Activated CD4-positive, alpha-beta T cell treated with anti-CD3 and anti-CD28 coated beads for 24 hours (primary cell): ENCODE measurements at places on chromosomes 13 and 19.

DNA sequence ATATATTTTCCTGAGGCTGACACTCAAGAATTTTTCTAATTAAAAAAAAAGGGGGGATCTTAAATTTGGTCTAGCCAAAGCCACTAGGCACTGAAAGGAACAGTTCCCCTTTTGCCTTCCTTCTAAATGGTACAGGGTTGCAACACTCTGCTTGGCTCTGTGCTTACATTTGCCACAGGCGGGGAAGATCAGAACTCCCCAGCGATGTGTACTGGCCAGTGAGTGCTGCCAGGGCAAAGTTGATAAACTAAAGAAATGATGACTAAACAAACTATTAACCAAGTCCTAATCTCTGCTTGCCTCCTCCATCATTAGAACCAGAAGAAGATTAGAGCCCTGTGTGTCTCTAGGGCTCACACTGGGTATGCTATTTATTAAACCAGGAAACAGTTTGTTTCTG is 75.3 kb upstream of the SCEL start:
- no peak for DNase-seq

GRCh38 chr13:83057119-83057518 is 825.2 kb downstream of the SLITRK1 start:
- DNase-seq, result no peak

- no peak for DNase-seq
Observed at GRCh38 chr19:46076031-46076880, 35.5 kb upstream of the IGFL4 start.

DNA sequence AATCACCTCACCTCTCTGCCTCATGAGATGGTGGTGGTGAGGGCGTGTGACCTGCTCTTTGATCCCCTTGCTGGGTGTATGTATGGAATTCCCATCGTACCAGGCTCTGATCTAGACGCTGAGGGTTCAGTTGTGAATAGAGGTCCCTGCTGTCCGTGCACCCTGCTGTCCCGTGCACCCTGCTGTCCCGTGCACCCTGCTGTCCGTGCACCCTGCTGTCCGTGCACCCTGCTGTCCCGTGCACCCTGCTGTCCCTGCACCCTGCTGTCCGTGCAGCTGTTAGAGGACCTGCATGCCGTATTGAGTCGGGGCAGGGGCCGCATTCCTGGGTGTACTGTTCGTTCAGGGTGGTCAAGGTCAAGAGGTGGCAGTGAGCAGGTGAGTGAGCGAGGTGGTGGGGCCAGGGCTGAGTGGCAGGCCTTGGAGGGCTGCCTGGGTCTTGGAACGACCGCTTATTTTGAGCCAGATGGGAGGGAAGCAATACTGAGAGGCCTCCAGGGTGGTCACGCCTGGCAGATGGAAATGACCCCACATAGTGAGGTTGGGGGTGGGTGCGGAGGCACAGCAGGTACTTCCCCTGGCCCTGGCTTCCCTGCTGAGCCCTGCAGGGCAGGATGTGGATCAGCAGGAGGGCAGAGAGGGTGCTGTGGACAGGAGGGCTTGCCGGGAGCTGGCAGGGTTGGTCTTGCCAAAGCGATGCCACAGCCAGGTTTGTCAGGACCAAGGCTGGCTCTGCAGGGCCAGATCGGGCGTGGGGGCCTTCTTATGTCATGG is 4.6 kb upstream of the EPN1 start:
- no peak for DNase-seq

- no peak for DNase-seq
Observed at GRCh38 chr19:18174983-18175382, 1.4 kb downstream of the IFI30 start.

DNA sequence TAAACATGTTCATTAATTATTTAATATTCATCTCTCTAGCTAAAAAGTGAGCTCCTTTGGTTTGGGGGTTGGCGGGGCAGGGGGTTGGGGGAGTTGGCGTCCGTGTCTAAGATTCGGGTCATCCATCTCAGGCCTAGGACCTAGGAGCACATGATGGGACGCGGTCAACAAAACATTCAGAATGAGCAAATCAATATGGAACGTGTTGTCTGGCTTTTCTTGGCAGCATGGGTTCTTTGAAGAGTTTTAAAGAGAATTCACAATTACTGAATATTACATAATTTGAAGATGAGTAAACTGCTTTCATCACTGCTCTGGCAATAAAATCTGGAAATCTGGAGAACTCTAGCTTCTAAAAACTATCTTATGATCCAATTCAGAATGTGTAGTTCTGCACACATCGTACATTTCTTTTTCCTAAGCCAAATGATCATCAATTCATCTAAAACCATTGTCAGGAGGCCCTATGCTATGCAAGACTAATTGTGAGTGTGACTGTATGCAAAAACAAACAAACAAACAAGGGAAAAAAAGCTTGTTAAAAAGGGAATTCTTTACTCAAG is 5.4 kb upstream of the ARGLU1 start:
- no peak for DNase-seq

DNA sequence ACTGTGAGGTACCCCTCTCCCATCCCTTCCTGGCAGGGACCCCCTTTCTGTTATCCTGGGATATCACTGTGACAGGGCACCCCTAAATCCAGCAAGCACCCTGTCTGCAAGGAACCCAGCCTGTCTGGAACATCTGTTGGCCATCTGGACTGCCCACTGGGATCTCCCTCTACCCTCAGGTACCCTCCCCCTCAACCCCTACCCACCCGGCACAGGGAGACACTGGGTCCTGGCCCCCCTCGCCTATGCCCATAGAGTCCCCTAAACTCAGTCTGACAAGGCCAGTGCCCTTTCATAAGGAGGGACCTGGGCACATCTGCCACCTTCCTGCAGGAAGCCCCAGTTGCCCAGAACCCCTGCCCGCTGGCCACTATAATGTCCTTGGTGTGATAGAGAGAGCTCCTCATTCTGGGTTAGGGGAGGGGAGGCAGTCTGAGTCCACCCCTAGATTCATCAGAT is 2.8 kb upstream of the SLC27A5 start:
- no peak for DNase-seq

- DNase-seq, result no peak
Observed at GRCh38 chr19:18735324-18735723, 51.8 kb downstream of the CRTC1 start.

DNA sequence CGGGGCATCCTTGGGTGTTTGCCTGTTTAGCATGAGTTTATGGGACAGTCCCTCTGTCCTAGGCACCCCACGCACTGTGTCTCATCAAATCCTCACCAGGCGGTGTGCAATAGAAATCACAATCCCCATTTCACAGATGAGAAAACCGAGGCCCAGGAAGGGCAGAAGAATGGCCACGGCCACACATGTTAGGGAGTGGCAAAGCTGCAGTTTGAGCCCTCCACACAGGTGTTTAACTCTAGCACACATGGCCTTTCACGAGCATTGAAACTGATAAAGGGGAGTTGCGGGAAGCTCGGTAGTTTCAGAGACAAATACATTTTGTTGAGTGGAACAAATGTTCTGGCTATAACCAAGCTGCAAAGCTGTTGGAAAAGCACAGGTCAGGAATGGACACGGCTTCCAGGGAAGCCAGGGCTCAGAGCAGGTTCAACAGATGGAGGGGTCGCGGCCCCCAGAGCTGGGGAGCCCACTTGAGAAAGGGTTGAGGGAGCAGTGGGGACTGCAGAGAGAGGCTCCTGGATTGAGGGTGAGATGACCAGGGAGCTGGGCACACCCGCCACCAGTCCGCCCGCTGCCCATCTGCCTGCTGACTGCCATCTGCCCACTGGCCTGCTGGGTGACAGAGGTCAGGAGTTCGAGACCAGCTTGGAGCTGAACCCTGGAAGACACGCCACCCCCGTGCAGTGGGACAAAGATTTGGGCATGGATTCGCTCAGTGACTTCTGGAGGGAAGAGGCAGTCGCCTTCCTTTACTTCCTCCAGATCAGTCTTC is 154.7 kb downstream of the URI1 start:
- DNase-seq, result no peak

DNA sequence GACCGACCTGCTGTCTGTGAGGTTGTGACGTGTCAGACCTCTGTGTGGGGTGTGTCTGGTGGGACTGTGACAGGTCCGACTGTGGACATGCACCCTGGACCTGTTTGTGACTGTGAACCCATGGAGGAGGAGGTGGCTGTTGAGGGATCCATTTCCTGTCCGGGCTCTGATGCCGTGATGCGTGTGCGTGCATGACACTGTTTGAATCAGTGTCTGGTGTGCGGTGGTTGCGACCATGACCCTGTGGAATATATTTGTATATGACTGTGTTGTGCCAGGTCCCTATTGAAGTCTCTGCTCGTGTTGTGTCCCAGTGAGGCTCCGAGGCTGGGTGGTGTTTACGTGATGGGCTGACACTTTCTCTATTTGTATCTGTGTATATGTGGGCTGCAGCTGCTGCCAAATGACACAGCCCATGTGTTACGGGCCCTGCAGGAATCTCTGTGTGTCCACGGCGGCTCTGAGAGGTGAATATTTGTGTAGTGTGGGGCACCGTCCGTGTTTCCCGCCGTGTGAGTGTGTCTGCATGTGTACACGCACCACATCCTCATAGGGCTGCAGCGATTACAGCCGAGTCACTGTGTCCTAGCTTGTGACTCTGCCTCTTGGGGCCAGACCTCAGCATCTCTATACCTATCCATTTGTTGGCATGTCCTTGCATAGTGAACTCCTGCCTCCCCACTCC is 18.3 kb downstream of the CCDC97 start:
- DNase-seq, result no peak

- peak; percentile 3 for DNase-seq
Observed at GRCh38 chr19:47848823-47849473, 10.1 kb upstream of the TPRX2 start.

GRCh38 chr13:49319551-49319950 is 71.8 kb downstream of the CDADC1 start:
- DNase-seq, result no peak

- no peak for DNase-seq
Observed at GRCh38 chr13:89455741-89456140, 1784.6 kb downstream of the SLITRK5 start.

DNA sequence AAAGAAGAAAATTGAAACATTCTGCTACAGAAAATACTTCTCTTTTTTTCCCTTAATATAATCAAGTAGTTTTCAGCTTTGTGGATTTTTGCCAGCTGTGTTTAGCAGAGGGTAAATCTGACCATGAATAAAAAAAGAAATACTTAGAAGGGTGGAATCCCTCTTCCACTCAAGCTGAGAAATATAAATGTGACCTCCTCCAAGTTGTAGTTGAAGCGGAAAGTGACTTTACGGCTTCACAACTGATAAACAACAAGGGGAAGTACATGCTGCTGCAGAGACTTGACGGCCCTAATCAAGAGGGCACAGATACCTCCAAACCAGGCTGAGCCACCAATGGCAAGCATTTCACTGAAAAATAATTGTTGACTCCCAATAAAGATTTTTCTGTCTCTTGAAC is 785.0 kb downstream of the SLITRK5 start:
- DNase-seq, result no peak

DNA sequence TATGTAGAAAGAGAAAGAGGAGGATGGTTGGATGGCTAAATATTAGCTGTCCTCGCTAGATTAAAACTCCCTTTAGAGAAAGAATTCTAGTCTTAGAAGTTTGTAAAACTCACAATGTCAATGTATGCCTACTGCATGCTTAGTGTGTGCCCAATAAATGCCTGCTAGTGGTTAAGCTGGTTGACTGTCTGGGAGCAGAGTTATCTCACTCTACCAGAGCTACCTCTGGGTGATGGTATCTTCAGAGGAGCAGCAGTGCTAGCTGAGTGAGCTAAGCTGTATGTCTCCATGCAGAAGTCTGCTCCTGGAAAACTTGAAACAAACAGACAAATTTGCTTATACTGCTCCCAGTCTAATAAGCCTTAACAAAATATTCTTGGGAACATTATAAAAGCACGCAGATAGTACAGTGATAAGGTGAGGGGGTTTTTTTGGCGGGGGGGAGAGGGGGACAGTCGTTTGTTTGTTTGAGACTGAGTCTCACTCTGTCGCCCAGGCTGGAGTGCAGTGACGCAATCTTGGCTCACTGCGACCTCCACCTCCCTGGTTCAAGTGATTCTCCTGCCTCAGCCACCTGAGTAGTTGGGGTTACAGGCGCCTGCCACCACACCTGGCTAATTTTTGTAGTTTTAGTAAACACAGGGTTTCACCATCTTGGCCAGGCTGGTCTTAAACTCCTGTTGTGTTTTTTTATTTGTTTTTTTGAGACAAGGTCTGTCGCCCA is 202.8 kb upstream of the TSC22D1 start:
- DNase-seq, result no peak

DNA sequence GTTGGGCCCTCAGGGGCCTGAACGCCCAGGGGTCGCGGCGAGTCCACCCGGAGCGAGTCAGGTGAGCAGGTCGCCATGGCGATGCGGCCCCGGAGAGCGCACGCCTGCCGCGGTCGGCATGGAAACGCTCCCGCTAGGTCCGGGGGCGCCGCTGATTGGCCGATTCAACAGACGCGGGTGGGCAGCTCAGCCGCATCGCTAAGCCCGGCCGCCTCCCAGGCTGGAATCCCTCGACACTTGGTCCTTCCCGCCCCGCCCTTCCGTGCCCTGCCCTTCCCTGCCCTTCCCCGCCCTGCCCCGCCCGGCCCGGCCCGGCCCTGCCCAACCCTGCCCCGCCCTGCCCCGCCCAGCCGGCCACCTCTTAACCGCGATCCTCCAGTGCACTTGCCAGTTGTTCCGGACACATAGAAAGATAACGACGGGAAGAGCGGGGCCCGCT is at the start of gene CCNA1:
Gene CCNA1 (plus strand): TSS at position 390 of the 439 bp plus-strand sequence. CDS start 562 bp downstream, outside the sequence.
- peak; percentile 9 for DNase-seq

- DNase-seq, result no peak
Observed at GRCh38 chr19:54418030-54418929, 3.0 kb downstream of the TTYH1 start.

- DNase-seq, result no peak
Observed at GRCh38 chr13:49549289-49549688, 36.1 kb downstream of the RCBTB1 start.

DNA sequence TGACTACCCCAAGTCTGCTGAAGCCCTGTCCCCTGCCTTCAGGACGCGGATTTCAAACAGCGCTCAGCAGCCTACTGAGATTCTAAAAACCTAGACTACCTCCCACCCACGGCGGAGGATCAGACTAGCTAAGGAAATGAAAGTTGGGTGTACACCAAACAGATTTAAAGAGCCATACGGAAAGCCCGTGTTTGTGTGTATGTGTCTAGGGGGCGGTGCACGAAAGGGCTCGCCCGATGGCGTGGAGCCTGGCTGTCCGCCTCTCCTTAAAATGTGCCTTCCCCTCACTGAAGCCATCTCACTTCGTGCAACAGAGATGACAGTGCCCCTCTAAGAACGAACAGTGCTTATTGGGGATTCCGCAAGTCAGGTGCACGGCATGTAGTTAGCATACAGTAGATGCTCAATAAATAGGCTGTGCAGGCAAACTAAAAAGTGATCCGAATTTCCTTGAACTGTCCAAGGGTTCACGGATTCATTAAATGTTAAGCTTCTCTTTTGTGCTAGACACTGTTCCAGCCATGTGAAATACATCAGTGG is 639 bp downstream of the LENG1 start:
- DNase-seq, result no peak

- DNase-seq, result no peak
Observed at GRCh38 chr13:22405891-22406290, 735.0 kb downstream of the FGF9 start.

- no peak for DNase-seq
Observed at GRCh38 chr13:112759053-112759452, 69.2 kb downstream of the ATP11A start.

GRCh38 chr13:97327506-97328221 is 105.5 kb downstream of the MBNL2 start:
- DNase-seq, result no peak
